ENCODE measurements at places on chromosomes 12 and 14.

DNA sequence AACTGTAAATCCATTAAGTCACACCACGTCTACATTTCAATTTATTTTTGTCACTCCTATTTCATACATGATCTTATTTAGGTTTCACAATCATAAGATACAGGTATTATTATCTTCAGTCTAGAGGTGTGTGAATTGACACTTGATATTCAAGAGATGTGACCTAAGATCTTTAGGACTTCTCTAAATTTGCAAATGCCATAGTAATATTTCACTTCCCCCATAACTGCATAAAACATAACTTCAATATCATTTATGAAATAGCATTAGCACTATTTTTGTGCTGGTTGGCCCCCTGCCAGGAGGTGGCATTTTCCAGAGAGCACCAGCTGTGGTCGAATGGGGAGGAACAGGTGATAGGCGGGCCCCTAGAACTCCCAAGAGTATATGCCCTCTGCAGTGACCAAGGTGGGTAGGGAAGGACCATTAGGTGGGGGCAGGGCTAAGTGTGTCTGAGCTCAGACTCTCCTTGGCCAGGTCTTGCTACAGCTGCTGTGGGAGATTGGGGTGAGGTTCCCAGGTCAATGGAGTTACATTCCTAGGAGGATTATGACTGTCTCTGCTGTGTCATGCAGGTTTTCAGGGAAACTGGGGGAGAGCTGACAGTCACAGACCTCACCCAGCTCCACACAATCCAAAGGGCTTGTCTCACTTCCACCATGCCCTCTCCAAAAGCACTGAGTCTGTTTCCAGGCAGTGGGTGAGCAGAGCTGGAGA, 49.2 kb upstream of the ERGIC2 start:
- no peak for DNase-seq

GRCh38 chr12:124411281-124411878, 116.5 kb downstream of the RFLNA start:
- no peak for DNase-seq

- no peak for DNase-seq
Observed at GRCh38 chr14:27391331-27391730, 793.5 kb upstream of the NOVA1 start.

DNA sequence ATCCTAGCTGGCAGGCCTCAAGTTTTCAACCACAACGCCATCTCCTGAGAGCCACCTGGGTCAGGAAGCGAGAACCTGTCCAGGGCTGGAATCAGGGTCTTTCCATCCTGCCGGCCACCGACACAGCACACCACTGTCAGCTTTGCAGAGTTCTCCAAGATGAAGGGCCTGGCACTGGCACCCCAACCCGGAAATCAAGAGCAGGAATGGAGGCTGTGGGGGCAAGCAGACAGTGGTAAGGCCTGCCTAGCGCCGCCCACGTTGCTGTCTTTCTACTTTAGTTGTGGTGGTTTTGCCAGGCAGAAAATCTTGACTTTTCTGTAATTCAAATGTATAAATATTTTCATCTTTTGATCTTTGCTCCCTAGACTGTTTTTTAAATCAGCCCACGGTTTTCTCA, 90.7 kb downstream of the ITPK1 start:
- no peak for DNase-seq

DNA sequence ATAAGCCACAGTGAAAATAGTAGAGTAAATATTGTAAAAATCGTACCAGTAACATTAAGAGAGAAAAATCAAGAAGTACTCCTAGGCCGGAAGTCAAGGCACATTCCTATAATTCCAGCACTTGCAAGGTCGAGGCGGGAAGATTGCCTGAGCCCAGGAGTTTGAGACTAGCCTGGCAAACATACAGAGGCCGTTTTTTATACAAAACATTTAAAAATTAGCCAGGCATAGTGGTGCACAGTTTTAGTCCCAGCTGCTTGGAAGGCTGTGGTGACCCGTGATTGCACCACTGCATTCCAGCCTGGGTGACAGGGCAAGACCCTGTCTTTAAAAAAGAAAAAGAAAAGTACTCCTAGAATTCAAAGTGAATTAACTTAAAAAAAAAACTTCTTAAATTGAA, 341.8 kb downstream of the C12orf50 start:
- no peak for DNase-seq

GRCh38 chr12:124694846-124695497, 127.6 kb upstream of the NCOR2 start:
- peak; percentile 64 for DNase-seq

Data from SK-N-DZ (cell line).